ENCODE measurements at places on chromosomes 4 and X.

GRCh38 chr4:16942491-16942890 lies 44.0 kb upstream of the LDB2 start:
- DNase-seq, result no peak

DNA sequence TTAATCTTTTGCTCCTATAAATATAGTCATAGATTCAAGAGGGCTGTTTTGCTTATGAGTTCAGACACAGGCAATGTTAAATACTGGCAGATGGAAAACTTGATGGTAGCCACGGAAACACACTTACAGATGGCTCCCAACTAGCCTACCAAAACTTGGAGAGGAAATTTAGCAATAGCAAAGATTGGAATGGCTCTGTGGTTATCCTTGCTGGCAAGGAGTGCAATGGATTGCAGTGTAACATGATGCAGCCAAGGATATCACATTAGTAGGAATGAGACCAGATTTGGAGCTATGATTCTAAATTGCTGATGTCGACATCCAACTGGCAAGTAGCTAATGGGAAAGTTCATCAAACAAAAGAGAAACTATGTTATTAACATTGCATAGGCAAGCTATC lies 791.0 kb upstream of the DIAPH2 start:
- no peak for DNase-seq

GRCh38 chr4:56727150-56727549 lies 46.1 kb upstream of the HOPX start:
- DNase-seq, result peak; percentile 9

- peak; percentile 39 for DNase-seq
Observed at GRCh38 chrX:27903960-27904359, 77.3 kb downstream of the DCAF8L1 start.

DNA sequence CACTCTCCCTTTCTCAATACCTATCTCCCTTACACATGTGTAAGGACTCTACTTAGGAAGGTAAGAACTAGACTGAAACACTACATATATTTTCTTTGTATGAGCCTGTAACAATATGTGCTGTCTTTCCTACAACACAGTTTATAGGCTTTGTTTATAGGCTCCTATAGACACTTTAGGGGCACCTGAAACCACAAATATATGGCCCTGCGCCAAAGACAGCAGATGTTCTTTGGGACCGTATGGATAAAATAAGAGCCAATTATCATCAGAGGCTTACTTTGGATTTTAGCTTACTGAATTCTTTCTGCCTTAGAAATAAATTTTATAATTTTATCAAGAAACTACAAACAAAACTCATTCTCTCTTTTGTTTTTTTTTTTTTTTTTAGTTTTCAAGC lies 16.6 kb upstream of the CXCL3 start:
- peak; percentile 28 for DNase-seq

GRCh38 chrX:135191838-135192237 lies 20.6 kb upstream of the CT55 start:
- no peak for DNase-seq

DNA sequence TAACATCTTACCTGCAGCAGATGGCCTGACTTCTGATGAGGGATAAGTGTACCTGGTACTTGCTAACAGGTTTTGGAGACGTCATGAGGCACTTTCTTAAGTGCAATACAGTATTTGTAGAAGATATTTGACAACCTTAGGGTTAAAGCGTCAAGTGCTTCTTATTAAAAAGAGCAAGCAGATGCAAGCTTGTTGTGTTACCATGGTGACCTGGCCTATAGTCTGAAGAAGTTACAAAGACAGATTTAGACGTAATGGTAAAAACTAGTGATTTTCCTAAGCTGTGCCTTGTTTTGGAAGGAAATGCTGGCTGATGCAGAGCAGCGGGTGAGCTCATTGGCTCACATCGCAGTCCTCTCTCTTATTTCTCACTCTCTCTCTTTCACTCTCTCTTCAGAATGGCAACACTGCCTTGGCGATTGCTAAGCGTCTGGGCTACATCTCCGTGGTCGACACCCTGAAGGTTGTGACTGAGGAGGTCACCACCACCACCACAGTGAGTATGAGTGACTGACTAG lies 243.6 kb downstream of the ANK2 start:
- DNase-seq, result no peak

DNA sequence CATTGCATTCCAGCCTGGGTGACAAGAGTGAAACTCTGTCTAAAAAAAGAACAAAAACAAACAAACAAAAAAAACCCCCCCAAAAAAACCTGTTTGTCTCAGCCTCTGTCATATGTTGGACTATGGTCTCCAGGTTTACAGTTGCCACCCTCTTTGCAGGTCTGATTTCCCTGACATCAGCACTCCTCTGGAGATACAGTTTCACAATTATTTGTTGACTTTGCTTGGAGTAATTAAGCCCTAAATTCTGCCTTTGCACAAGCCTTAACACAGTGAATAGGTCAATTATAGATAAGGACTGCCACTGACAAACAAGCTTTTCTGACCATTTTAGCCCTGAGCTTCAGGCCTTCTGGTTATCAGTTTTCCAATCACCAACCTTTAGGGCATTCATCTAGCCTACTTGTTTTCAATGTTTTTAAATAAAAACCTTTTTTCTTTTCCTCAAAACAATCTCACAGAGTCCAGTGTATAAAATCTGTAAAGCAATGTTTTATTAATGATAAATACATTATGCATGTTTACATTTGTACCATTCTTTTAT lies 20.4 kb upstream of the MAPK10 start:
- no peak for DNase-seq

DNA sequence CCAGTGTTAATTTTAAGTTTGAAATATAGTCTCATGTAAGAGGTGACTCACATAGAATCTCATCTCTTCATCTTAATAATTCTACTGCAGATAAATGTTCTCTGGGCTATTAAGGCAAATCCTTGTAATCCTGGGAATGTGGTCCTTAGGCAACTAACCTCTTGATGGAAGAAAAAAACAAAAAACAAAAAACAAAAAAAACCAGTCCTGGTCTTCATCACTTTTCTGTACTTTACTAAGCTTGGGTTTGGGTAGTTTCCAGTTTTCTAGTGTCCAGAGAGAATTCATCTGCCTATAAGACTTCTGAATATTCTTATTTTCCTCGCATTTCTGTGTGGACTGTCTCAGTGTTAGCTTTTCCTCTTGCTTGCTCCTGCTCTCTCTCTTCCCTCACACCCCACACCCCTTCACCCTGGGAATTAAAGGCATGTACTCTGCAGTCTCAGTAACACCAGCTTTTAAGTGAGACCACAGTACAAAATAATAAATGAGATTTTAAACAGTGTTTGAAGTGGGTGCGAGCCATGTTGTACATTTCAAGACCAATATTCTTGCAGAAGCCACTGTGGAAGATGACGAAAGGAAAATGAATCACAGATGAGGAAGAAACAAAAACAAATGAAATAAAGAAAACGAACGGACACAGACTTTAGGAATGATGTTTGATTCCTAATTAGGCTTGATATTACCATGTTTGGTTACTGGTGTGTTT lies 51.7 kb downstream of the HAND2 start:
- DNase-seq, result no peak

GRCh38 chr4:141570290-141570689 lies 66.1 kb upstream of the IL15 start:
- no peak for DNase-seq

GRCh38 chrX:154019061-154019621 lies 561 bp downstream of the IRAK1 start:
- no peak for DNase-seq

GRCh38 chrX:24465532-24465865 lies 413 bp downstream of the PDK3 start:
- no peak for DNase-seq

- peak; percentile 62 for DNase-seq
Observed at GRCh38 chrX:40097504-40098263, at the start of gene BCOR. TSS of gene BCOR (minus strand) at chrX:40097958. CDS start at chrX:40077929, 20,029 bp downstream.

GRCh38 chr4:61070269-61070668 lies 129.9 kb upstream of the ADGRL3 start:
- DNase-seq, result peak; percentile 62

- DNase-seq, result peak; percentile 19
Observed at GRCh38 chr4:166091146-166091545, 218.1 kb downstream of the TLL1 start.

DNA sequence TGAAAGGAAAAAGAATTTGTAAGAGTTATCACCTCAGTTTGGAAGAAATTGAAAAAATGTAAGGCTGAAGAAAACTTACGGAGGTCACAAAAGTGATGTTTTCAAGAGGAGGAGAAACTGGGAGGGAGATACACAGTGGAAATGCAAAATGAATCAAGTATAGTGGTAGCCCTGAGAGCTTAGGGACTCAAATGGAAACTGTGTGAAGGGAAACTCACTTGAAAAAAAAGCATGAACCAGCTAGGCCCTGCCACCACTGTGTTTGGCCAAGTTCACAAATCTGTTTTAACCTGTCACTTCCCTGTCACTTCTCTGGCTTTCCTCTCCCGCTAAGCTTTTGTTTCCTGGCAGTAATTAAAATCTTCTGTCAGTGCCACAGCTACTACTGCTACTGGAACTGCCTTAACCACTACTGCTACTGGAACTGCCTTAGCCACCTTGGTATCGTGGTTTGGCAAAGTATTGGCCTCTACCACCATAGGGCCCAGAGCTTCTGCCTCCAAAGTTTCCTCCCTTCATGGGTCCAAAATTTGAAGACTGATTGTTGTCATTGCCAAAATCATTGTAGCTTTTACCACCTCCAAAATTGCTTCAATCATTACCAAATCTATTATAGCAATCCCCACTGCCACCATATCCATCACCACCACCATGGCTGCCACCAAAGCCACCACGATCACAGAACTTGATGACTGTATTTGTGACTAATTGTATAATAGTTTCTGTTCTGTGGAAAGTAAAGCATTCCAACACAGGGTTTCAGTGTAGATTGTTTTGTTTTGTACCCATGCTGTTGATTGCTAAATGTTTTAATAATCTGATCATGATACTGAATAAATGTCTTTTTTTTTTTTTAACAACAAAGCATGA lies 41.5 kb downstream of the SMARCA5 start:
- no peak for DNase-seq
